ENCODE measurements at places on chromosomes 5 and 9.
A peak's percentile ranks its signal among the peaks of the same experiment; 100 is the strongest.

DNA sequence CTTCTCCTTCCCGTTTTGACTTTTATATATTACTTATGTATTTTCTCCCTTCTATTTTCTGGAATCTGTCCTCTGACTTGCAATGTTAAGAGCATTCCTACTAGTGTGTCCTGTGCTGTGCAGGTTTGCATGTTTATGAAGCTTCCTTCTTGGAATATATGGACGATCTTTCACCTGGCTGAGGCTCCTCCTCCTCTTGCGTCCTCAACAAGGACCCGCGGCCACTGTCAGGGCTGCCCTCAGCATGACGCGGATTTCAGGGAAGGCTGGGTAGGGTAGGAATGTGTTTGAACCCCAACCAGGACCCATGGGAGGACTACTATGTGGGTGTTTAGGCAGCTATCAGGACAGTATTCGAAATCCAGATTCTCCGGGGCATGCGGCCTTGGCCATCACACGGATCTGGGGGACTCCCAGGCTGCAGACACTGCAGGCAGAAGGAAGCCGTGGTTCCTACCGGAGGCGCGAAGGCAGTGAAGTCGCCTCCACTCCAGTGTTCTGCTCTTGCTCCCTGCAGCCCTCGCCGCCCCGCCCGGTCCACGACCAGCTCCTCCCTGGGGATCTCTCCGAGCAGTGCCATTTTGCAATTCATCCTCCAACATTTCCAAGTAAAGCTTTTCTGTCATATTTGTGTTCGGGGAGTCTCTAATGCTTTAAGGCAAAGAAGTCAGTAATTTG lies 37.0 kb upstream of the OSMR start:
- DNase-seq, result no peak
- H3K27me3 ChIP-seq, result peaks cover 7% of the 10 kb centered on the region
- H3K36me3 ChIP-seq, result no peaks in the 10 kb centered on the region
- no peak overlapping the region for H3K4me3 ChIP-seq

GRCh38 chr5:2459251-2459650 lies 292.2 kb downstream of the IRX2 start:
- H3K27ac ChIP-seq, result no peak overlapping the region
- peaks cover 11% of the 10 kb centered on the region for H3K27me3 ChIP-seq
- H3K4me1 ChIP-seq, result peaks cover 11% of the 10 kb centered on the region
- H3K4me3 ChIP-seq, result no peak overlapping the region
- no peak for DNase-seq
- H3K36me3 ChIP-seq, result no peaks in the 10 kb centered on the region

- H3K27ac ChIP-seq, result peak overlapping the region; percentile 99
- peaks cover 66% of the 10 kb centered on the region for H3K4me1 ChIP-seq
- H3K4me3 ChIP-seq, result peak overlapping the region; percentile 58
- DNase-seq, result peak; percentile 66
- no peaks in the 10 kb centered on the region for H3K36me3 ChIP-seq
- H3K27me3 ChIP-seq, result peaks cover 9% of the 10 kb centered on the region
Observed at GRCh38 chr5:139709582-139710318, 61.6 kb downstream of the CXXC5 start.

GRCh38 chr5:68843624-68844364 lies 250.0 kb upstream of the SLC30A5 start:
- H3K27me3 ChIP-seq, result peaks cover 3% of the 10 kb centered on the region
- no peaks in the 10 kb centered on the region for H3K36me3 ChIP-seq
- no peak overlapping the region for H3K4me3 ChIP-seq
- no peak for DNase-seq
- H3K27ac ChIP-seq, result no peak overlapping the region

DNA sequence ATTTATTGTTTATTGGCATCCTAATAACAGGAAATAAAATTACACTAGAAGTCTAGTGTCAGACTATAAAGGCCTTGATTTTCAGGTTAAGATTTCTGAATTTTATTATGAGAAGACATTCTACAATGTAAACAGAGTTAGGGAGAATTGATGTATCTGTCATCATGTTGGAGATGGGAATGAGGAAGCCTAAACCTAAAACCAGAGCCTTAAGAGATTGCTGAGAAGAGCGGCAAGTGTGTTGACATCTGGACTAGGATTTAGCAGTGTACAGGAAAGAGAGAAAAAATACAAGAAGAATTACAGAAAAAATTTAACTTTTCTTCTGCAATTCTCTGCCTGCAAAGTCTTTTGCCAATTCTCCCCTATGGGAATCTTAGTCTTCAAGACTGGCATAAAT lies 525.5 kb downstream of the NR2F1-AS1 start:
- H3K27ac ChIP-seq, result no peak overlapping the region
- H3K27me3 ChIP-seq, result no peaks in the 10 kb centered on the region
- peaks cover 27% of the 10 kb centered on the region for H3K4me1 ChIP-seq
- no peak for DNase-seq
- peaks cover 11% of the 10 kb centered on the region for H3K36me3 ChIP-seq

DNA sequence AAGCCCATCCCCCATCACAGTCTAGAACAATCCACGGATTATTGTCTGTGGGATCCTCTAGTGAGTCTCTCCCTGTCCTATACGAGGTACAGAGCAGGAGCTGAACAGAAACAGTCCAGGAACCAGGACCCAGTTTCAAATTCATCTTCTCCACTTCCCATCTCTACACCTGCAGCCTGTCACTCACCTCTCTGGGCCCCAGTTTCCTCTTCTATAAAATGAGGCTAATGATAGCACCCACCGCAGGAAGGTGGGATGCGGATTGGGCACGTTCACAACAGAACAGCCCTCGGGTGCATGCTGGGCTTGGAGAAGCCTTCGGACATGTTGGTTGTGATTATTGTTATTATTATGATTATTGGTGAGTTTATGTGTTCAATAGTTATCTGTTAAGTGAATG lies 78.5 kb downstream of the ANKRD33B start:
- peaks cover 8% of the 10 kb centered on the region for H3K4me1 ChIP-seq
- peaks cover 50% of the 10 kb centered on the region for H3K27me3 ChIP-seq
- H3K27ac ChIP-seq, result no peak overlapping the region
- peaks cover 9% of the 10 kb centered on the region for H3K36me3 ChIP-seq

GRCh38 chr9:18549772-18550171 lies 75.8 kb downstream of the ADAMTSL1 start:
- H3K4me3 ChIP-seq, result no peak overlapping the region
- H3K27me3 ChIP-seq, result peaks cover under 1% of the 10 kb centered on the region
- H3K27ac ChIP-seq, result no peak overlapping the region
- peaks cover 9% of the 10 kb centered on the region for H3K36me3 ChIP-seq
- peaks cover 6% of the 10 kb centered on the region for H3K4me1 ChIP-seq

DNA sequence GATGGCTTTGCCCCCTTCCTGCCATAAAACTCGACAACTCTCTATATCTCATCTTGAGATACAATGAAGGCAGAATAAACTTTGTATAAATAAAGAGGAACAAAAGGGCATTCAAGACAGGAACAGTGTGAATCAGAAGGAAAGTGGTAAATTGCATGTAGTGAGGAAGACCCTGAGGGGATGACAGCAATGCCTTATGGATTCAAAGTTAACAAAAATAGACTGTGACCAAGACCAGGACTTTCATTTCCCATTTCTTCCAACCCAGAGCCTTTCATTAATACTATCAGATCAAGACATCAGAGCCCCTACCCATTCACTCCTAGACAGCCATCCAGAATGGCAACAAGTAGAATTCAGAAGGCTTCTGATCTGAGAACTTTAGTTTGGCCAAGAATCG lies 46.4 kb upstream of the ZNF462 start:
- peaks cover 10% of the 10 kb centered on the region for H3K27me3 ChIP-seq
- H3K27ac ChIP-seq, result no peak overlapping the region
- H3K4me3 ChIP-seq, result no peak overlapping the region
- H3K36me3 ChIP-seq, result no peaks in the 10 kb centered on the region
- no peak for DNase-seq
